ENCODE measurements at places on chromosomes 5 and 9.

- peak; percentile 62 for DNase-seq
Measured at GRCh38 chr9:137083394-137084004, 3.3 kb upstream of the MAN1B1 start.

DNA sequence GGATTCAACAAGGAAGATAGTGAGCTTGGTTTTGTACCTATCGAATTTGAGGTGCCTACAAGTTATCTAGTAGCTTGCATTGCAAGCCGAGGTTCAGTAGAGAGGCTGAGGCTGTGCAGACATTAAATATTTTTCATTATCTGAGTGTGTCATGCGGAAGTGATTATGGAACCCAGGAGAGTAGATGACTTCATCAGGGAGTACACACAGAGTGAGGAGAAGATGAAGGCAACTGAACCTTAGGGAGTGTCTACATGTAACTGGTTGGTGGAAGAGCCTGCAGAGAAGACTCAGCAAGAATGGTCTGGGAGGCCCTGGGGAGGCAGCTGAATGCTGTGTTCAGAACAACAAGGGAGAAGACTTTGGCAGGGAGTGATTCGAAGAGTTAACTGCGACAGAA lies 393.9 kb downstream of the ARHGEF28 start:
- no peak for DNase-seq

DNA sequence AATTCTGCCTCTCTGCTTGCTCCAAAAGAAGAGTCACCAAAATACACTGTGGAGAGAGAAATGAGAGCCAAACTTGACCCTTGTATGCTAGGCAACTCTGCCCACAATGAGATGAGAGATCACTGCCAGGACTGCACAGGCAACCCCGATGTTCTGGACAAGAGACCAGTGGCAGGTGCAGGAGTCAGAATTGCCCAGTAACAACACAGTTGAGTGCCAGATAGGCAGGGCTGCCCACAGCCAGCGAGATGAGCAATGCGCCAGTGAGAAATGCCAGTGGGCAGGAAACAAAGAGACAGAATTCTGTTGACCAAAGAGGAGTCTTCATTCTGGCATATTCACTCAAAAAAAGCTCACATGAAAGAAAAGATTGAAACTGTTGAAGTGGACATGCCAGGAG lies 570.7 kb downstream of the CAAP1 start:
- no peak for DNase-seq

DNA sequence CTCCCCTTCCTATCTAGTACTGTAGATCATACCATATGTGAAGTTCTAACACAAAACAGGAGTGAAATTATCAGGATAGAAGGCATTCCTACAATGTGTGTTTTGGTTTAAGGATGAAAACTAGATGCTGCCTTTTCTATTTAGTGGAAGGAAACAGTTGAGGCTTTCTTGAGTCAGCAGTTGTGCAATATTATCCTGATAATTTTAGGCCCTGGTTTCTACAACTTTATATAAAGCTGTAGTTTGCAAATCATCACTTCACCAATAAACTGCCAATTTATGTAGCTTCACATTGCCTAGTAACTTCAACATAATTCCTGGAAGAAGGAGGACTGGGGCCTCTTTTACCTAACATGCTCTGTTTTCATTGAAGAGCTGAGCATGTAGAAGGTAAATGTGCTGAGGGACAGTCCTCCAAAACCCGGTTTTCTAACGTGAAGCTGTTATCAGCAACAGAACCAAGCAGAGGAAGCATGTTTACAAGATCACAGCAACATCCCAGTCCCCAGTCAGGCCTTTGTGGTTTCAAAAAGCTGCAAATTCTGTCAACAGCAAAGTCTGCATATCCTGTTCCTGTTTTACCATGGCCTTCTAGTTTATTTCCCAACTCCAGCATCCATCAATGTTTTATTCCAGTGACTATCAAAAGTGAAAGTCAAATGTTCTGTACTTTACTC lies 513.4 kb upstream of the MEF2C start:
- peak; percentile 10 for DNase-seq

GRCh38 chr5:168653626-168654025 lies 74.5 kb upstream of the PANK3 start:
- no peak for DNase-seq

- DNase-seq = no peak
Measured at GRCh38 chr5:53425687-53426511, 54.5 kb upstream of the FST start.

- DNase-seq = no peak
Measured at GRCh38 chr5:75711151-75711550, 6.1 kb downstream of the POC5 start.

DNA sequence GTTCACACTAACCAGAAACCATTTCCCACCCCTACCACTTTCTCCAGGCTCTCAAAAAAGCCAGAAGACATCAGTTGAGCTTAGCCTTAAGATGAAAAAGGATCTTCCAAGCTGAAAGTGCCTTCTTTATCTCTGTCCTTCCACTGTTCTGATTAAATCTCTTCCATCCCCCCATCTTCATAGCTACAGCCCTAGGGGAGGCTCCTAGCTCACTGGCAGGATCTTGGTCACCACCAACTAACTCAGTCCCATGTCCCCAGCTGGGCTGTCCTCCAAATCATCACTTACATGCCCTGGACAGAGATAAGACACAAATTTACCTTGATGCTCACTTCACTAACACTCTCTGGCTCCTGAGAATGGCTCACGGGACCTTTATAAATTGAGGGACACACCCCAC lies 14.3 kb downstream of the LCP2 start:
- no peak for DNase-seq

- no peak for DNase-seq
Measured at GRCh38 chr9:121569266-121569648, 69.6 kb upstream of the GGTA1 start.

GRCh38 chr5:34684281-34684979 lies 28.3 kb downstream of the RAI14 start:
- no peak for DNase-seq

- no peak for DNase-seq
Measured at GRCh38 chr9:93826905-93827544, 128.1 kb downstream of the BARX1 start.

GRCh38 chr5:58491216-58491892 lies at the start of gene GAPT:
Gene GAPT, plus strand, starts transcription at chr5:58491435. Its CDS starts 3,102 bp downstream, at chr5:58494537.
- DNase-seq = no peak
